NCI-H748 treated with DMSO at 0.1 percent for 48 hours (cell line): ENCODE measurements at places on chromosomes 6 and 20.

GRCh38 chr20:58056921-58057686 lies 171.3 kb downstream of the ANKRD60 start:
- DNase-seq: no peak

DNA sequence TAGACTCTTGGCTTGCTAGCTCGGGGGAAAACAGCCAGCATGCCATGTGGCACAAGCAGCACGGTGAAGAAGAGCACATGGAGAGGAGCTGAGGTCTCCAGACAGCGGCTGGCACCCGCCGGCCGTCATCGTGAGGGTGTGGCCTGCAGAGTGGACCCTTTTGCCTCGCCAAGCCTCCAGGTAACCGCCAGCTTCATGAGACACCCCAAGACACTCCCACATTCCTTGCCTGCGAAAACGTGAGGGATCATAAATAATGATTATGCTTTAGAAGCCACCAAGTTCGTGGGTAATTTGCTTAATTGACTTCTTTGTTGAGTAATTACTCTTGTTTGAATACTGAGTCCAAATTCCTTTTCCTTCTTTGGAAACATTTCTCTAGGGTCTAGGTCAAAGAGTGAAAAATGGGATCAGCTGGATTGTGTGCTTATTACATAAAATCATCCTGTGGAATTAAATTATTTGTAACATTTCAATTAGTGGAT lies 23.2 kb downstream of the FAM50B start:
- DNase-seq: no peak

DNA sequence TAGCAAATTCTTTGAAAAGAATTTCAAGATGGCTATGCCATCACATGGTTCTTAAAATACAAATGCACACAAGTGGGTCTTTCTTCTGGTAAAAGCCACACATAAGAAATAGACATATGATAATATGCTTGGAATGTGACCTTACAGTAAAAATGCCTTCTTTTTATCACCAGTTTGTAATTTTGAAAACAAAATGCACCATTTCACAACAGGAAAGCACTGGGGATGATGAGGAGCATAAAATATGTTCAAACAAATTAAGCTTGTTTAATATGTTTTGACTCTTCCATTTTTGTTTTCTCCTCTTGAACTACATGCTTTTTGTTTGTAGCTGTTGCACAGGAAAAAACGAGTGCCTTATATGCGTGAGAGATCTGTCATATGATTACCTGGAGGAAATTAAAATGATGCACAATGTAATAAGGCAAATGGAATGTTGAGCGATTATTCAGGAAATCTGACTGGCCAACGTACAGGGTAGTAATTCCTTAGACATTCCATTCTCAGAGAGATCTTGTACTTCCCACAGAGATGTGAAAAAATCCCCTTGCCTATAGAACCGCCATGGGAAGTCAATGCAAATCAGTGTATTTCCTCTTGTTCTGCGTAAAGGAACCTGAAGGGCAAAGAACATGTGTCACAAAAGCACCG lies 911.6 kb downstream of the TFAP2A start:
- DNase-seq: no peak

GRCh38 chr20:2022163-2022562 lies 28.3 kb upstream of the PDYN start:
- DNase-seq: peak; percentile 12

- no peak for DNase-seq
Observed at GRCh38 chr20:21159658-21160380, 33.9 kb downstream of the KIZ start.

- no peak for DNase-seq
Observed at GRCh38 chr20:51373713-51374455, 168.6 kb downstream of the NFATC2 start.

GRCh38 chr6:164898412-164898811 lies 411.0 kb downstream of the C6orf118 start:
- no peak for DNase-seq

DNA sequence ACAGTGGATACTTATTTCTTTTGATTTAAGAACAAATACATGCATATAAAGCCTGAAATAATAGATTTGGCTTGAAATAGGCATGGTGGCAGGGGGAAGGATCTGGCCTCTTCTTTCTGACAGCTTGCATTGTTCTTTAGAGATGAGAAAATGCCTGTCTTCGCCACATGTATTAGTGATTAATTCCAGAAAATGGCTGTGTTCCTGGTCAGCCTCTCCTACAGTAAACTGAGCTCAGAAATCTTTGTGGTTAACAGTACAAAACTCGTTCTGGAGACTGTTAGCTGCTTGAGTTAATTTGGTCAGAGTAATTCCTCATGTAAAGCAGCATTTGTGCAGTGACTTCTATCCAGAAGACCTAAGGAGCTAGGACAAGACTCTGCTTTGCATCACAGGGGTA lies 151.5 kb downstream of the EYA4 start:
- DNase-seq: no peak

- DNase-seq: no peak
Observed at GRCh38 chr6:55726144-55726543, 147.2 kb upstream of the HMGCLL1 start.

GRCh38 chr20:38505091-38505455 lies 32.4 kb downstream of the RALGAPB start:
- DNase-seq: no peak

- no peak for DNase-seq
Observed at GRCh38 chr6:95288251-95288650, 289.1 kb upstream of the MANEA start.

- DNase-seq: no peak
Observed at GRCh38 chr6:157937318-157937717, 44.3 kb upstream of the SYNJ2 start.

DNA sequence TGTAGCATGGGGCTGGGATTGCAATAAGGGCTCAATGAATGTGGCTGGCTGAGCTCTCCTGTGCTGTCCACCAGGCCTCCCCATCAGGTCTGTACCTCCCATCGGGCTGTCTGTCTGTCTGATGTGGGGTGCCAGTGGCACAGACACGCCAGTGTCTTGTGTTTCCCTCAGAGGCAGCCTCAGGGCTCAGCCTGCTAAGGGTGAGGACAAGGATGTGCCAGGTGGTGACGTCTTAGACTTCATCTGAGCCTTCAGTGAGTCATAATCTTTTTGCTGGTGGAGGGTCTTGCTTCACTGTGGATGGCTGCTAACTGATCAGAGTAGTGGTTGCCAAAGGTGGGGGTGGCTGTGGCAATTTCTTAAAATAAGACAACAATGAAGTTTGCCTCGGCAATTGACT lies 194.7 kb downstream of the NRN1 start:
- DNase-seq: no peak

GRCh38 chr20:19205981-19206396 lies 6.5 kb upstream of the SLC24A3 start:
- DNase-seq: peak; percentile 74

GRCh38 chr6:57298741-57299140 lies 18.7 kb upstream of the PRIM2 start:
- no peak for DNase-seq

- DNase-seq: no peak
Observed at GRCh38 chr20:16566080-16566479, 7.2 kb downstream of the KIF16B start.

GRCh38 chr6:90368001-90368400 lies 71.4 kb upstream of the BACH2 start:
- DNase-seq: no peak

DNA sequence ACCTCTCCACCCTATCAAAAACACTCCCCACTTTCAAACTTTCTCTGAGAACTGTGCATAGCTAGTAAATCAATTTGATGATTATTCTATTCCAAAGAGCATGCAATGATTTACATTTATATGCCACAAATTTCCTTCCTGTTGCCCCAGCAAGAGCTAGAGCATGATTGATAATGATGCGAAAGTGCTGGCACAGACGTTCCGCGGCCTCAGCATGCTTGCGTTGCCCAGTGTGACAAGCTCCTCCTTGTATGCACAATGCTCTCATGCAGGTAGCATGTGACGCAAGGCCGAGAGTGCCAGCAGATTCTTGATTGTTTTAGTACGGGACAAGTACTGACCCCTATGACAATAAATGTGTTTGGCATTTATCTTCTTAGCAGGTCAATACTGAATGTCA lies 696.3 kb upstream of the SLC35B3 start:
- peak; percentile 82 for DNase-seq

DNA sequence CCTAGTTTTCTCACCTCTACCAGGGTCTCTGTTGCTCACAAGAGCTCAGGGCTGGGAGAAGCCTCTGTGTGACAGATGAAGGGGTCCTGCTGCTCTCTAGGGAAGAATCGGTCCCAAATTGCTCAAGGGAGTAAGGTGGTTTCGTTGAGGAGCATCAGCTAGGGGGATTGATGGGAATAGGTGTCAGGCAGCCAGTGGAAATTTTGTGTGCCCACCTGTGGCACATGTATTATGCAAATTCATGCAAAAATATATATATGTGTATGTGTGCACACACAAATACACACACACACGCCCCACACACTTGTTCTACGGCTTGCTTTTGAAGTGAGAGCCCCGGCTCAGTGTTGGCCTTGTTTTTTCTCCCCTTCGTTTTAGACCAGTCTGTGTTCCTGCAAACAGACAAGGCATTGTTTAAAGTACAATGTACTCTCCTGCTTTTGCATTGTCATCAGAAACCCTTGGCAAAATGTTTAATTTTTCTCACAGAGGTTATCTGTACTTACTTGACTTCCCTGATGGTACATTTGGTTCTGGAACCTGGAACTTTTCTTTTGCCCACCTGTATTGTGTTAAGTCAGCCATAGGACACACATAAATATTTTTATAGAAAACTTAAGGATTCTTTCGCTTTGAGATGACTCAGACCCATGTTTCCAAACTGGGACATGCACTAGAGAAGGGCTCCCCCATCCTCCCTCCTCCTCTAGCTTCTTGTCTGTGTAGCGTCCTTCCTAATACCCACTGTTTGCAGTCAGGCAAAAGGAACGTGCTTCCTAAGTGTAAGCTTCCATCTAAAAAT lies 26.7 kb downstream of the FOXO3 start:
- no peak for DNase-seq

GRCh38 chr6:372336-372911 lies 19.1 kb upstream of the IRF4 start:
- DNase-seq: no peak

DNA sequence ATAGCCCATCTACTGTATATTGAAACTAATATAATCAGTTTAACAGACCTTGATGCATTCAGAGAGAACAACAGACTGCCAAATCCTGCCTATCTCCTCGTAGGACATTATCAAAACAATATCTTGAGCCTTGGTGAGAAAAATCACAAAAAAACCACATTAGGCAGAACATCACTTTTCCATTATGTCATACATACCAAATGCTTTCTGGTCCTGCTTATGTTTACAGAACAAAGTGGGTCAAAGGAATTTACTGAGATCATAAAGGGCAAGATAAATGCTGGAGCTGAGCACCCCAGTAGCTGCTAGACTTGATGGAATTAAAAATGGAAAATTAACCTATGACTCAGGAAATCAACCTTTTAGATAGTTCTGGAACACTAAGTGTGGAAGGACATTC lies 195.3 kb upstream of the KCNK16 start:
- no peak for DNase-seq

GRCh38 chr6:130827247-130828149 lies at the start of gene SMLR1:
Gene SMLR1, plus strand, starts transcription at chr6:130827406. Its CDS starts 8 bp downstream, at chr6:130827414.
- no peak for DNase-seq

DNA sequence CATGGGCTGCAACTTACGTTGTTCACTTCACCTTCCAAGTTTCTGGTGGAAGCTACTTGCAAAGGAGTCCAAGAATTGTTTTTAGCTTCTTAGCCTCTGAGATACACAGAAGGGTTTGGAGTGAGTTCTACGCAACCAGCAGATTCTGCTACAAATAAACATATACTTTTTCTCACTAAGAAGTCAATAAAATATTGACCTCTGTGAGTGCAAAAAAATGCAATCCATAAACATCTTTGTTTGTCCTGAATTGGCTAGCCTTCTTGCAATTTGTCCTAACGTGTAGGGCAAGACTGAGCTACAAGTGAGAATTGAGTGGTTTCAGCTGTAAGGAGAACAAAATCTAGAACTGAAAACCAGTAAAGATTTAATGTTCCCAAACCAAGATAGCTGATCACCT lies 26.2 kb upstream of the E2F3 start:
- no peak for DNase-seq

GRCh38 chr20:50194422-50194830 lies 3.8 kb downstream of the CEBPB start:
- no peak for DNase-seq

GRCh38 chr20:44932916-44933315 lies 23.1 kb downstream of the PABPC1L start:
- no peak for DNase-seq

GRCh38 chr20:59680852-59681251 lies 76.5 kb downstream of the PHACTR3 start:
- DNase-seq: no peak

- DNase-seq: peak; percentile 96
Observed at GRCh38 chr6:125779924-125780539, 10.7 kb upstream of the NCOA7 start.

GRCh38 chr6:45681860-45682511 lies 304.3 kb upstream of the SUPT3H start:
- no peak for DNase-seq

GRCh38 chr6:144413418-144413817 lies 128.3 kb downstream of the UTRN start:
- DNase-seq: no peak

DNA sequence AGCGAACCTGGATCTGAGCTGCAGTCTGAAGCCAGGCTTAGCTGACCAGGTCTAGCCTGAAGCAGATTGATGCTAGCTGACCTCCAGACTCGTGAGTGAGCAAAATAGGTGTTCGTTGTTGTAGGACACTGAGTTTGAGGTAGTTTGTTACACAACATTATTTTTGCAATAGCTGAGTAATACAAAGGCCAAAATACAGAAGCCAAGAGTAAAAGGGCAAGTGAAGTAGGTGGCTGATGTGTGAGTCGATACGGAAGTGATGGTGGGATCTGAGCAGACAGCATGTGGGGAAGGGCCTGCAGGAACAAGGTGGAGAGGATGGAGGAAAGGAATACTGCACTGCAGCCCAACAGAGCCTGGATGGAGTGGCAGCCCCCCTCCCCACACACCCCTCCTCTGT lies 8.5 kb upstream of the SPATS1 start:
- DNase-seq: no peak

- no peak for DNase-seq
Observed at GRCh38 chr6:34240329-34241248, 3.9 kb downstream of the HMGA1 start.

DNA sequence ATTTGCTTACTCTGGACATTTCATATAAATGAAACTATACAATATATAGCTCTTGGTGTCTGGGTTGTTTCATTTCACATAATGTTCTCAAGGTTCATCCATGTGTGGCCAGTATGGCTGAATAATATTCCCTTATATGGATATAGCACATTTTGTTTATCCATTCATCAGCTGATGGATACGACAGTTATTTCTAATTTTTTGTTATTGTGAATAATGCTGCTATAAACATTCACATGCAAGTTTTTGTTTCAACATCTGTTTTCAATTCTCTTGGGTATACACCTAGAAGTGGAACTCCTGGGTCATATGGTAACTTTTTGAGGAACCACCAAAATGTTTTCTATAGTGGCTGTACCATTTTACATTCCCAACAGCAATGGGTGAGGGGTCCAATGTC lies 101.1 kb downstream of the CDK19 start:
- DNase-seq: no peak

DNA sequence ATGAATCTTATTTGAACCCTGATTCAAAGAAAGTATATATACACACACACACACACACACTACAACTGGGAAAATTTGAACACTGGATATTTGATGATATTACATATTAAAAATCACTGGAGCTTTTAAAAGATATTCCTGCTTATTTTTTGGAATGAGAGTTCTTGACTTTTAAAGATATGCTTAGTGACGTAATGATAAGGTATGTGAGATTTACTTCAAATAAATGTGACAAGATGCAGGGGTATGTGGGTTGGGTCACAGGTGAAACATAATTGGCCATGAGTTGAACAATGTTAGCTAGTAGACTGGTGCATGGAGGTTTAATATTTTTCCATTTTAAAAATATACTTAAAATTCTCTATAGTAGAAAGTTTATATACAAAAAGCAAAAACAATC lies 258.6 kb downstream of the CBLN4 start:
- no peak for DNase-seq
